ENCODE measurements at places on chromosomes 3 and 15.

DNA sequence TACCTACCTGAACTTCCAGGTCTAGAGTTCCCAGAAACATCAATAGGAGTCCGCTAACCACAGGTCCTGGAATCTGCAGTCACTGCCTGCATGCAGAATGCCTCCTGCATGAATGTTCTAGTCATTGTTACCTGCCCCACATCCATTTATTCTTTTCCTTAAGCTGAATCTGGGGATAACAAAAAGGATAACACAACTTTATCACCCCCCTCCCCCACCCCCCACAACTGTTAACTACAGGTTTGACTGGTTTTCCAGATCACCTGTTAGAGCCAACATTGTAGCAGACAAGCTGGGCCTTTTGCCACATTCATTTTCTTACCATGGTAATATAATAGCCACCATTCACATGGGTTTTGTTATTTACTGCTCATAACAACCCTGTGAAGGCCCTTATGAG, 4.6 kb upstream of the CTSH start:
- no peak for DNase-seq

- DNase-seq = no peak
Observed at GRCh38 chr3:173916799-173917198, 519.3 kb downstream of the NLGN1 start.

GRCh38 chr3:172133838-172134237, 94.5 kb downstream of the FNDC3B start:
- DNase-seq = no peak

DNA sequence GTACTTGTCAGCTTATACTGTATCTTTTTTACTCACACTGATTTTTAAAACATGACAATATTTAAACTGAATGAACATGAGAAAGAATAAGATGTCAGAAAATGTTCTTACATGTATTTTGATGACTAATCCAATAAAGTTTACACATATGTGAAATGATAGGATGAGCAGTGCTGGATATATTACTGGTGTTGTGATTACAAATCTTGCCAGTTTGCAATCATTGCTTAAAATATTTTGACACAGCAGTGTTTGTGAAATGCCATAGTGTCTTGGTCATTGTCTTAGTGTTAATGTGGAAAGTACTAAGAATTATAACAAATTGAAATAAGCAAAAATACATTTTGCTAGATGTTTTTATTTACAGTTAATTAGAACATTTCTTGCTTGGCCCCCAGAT, 118.7 kb upstream of the MLF1 start:
- DNase-seq = no peak

DNA sequence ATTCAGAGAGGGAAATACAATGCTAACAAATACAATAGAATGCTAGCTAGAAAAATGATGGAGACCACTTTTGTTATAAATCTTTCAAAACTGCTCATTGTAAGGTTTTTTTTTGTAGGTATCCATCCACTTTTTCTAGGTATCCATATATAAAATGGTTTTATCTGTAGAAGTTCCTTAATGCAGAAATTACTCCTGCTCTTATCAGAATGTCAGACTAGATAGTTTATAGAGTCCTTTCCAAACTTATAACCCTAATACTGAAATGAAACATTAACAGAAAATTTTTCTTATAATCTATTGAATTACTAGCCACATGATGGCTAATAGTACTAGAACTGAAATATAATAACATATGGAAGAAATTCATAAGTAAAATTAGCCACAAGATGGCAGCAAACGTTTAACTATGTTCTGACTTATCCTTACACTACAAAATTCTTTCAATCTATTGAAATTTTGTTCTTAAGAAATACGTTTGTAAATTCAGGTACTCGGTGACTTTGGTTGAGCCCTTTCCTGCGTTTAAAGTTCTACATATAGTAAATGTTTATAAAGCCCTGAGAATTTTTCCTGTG, 58.5 kb downstream of the ECT2 start:
- DNase-seq = no peak

- no peak for DNase-seq
Observed at GRCh38 chr15:36826948-36827347, 247.5 kb downstream of the CDIN1 start.

GRCh38 chr3:13414040-13414729, 5.9 kb downstream of the NUP210 start:
- peak; percentile 52 for DNase-seq

DNA sequence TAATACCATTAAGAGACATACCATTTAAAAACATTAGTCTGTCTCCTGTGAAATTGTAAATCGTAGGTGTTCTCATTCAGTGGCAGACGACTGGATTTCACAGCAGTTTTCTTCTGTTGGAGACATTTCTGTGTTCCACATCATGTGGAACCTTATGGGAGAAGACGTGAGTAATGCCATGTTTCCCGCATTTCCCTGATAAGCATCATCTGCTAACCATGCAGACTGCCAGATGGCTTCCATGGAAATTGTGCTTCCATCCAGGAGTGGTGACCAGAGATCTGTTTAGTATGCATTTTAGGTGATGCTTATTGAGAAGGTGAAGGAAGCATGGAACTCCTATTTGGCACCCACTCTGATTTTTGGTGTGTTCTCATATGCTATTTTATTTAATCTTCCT, 28.4 kb upstream of the ST3GAL6 start:
- DNase-seq = no peak

DNA sequence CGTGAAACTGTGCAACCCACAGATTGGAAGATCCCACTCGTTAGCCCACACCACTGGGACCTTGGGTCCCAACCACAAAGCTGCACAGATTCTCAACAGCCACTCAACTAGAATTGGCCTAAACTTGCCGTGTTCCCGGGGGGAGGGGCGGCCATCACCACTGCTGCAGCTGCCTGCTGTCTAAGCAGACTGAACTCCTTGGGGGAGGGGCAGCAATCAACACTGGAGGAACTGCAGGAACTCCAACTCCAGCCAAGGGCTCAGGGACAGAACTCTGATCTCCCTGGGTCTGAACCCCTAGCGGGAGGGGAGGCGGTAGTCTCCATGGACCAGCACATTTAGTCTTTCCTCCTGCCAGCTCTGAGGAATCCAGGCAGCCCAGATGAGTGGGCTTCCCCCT, 205.9 kb downstream of the RSL24D1 start:
- DNase-seq = no peak

DNA sequence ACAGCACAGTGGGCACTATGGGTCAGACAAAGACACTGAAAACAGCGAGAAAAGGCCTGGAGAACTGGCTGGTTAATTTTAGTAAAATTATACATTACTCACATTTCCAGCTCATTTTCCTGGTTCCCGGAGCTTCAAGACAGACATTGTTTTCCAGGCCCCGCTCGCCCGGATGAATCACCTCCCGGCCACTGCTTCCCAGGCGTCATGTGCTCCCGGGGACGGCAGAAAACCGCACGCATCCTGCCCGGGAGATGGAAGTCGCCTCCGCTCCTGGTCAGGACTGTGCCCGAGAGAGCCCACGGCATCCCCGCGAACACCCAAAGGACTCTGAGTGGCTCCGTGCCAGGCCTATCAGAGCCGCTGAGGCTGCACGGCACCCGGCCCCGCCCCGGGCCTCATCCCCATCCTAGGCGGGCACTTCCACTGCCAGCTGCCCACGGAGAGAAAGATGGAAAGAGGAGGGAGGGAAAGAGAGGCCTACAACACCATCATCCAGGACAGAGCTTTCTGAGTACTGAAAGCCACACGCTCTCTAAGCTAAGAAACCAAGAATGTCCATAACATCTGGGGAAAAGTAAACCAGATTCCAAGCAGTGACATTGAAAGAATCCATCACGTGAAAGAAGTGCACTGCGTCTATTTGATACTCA, 75.1 kb downstream of the VGLL4 start:
- no peak for DNase-seq
